Stimulated activated CD8-positive, alpha-beta memory T cell treated with anti-CD3 and anti-CD28 coated beads, Interleukin-15, amount 100 ng/mL, for 1 hour (primary cell): ENCODE measurements at places on chromosomes 5 and 9.

DNA sequence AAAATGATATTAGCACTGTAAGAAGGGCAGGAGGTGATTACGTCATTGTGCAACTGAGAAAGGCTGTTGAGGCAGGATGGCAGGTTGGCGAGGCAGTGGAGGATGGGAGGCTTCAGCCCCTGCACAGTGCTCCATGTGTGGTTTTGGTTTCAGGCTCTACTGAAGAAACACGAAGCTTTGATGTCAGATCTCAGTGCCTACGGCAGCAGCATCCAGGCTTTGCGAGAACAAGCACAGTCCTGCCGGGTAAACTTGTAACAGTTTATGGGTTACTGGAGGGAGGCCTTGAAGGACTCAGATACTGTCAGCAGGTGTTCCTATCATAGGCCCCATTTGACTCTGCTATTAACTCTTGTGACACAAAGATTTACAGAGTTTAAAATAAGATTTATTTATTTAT is 35.1 kb downstream of the SPTAN1 start:
- no peak for DNase-seq

GRCh38 chr5:150309101-150309885 is 6.6 kb upstream of the ARSI start:
- no peak for DNase-seq

DNA sequence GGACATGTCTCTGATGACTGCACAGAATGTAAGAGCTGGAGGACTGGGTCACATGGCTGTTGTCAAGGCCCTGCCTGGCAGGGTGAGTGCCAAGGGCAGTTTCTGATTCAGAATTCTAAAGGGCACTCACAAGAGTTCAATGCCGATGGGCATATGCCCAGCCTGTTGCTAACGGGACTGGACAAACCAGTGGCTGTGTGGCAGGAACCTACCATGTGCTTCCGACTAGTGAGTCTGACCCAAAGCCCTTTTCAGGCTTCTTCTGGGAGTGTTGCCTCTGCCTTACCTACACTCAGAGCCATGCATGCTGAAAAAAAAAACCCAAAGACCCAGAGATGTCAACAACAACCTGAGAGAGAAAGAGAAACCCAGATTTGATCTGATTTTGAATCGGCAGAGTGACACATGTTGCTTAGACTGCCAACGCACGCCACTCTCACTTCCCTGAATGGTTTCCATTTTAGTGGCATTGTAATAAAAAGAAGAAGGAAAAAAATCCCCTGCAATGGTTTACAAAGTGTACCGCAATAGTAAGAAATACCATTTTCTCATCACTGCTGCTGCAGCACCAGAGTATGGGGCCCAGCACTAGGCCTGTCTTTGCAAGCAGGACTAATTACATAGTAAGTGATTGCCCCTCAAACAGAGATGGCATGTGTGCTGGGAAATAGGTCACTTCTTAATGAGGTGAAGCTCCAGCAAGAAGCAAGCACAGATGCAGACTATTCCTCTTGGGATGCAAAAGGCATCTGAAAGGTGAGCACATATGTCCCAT is 194.3 kb downstream of the PALM2AKAP2 start:
- no peak for DNase-seq

DNA sequence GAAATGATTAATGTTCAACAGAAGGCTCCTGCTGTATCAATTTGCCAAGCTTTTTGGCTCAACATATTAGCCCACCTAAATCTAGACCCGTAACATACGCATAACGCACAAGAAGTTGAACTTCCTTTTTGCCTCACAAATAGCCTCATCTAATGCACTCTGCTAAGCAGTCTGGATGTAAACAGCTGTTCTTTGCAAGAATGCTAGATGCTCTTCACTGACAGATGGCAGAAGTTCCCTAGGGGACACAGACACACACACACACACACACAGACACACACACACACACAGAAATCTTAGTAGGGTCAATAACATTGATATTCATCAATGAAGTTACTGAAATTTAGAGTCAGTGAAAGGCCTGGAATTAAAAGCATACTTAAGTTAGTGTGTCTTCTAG is 13.2 kb upstream of the PCA3 start:
- DNase-seq = no peak

DNA sequence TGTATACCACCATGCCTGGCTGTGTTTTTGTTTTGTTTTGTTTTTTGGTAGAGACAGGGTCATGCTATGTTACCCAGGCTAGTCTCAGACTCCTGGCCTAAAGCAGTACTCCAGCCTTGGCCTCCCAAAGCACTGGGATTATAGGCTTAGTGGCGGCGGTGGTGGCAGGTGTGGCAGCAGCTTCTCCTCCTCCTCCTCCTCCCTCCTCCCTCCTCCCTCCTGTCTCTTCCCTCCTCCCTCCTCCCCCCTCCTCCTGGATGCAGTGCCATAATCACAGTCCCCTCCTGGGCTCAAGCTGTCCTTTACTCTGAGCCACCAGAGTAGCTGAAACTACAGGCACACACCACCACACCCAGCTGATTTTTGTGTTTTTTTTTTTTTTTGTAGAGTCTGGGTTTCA is 71.2 kb downstream of the UHRF2 start:
- no peak for DNase-seq

DNA sequence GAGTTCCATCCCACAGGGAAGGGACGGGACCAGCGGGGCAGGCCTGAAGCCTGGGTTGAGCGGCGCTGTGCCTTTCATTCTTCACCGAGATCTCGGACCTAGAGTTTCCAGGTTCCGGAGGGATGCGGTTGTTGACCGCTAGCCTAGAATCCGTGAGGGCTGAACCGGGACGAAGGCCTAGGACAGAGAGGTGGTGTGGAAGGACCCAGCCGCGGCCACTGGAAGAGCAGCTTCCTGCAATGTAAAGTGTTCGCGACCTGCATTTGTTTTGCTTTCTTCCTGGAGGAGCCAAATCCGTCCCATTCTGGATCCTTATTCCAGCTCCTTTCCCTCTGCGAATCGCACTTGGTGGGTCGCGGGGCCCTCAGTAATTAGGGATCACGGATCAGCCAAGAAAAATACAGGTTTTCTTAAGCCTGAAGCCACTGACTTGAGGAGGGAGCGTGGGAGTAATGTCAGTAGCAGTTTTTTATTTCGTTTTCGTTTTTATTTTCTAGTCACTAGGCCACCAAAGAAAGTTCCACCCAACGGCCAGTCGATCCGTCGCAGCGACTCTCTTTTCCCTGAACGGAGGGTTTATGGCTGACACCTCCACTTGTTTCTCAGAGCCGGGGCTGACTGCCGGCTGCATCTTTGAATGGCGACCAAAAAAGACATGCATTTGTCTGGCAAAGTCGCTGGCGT is 48.6 kb downstream of the ANXA2R start:
- no peak for DNase-seq

GRCh38 chr9:32677931-32678330 is 42.5 kb upstream of the TAF1L start:
- DNase-seq = no peak

GRCh38 chr5:137945825-137946224 is 56.6 kb downstream of the PKD2L2 start:
- no peak for DNase-seq

DNA sequence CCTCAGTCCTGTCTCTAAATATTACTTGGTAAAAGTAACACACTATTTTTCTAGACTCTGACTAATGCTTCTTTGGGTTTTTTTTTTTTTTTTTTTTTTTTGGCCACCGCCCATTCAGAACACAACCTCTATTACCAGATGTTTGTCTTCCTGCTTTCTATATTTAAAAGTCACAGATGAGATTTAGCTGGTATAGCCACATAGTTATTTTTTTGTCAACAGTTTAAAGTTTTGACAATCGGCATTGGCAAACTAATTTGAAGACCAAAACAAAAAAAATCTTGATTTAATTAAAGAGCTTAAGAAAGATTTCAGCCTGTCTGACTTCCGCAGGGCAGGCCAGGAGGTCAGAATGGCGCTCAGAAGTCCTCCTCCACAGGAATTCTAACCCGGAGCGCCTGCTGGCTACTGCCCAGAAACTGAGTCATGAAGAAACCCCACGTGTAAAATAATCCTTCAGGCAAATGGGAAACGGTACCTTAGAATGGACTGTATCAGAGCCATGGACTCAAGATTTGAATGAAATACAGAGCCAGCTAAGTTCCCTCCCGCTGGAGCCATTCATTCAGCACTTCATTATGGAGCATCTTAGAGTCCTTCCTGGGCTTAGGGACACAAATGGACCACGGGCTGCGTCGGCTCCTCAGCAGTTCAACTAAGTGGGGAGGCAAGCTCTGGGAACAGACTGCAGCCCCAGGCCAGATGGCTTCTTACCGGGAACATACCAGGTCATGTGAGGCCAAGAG is 55.6 kb downstream of the PTPDC1 start:
- DNase-seq = no peak

DNA sequence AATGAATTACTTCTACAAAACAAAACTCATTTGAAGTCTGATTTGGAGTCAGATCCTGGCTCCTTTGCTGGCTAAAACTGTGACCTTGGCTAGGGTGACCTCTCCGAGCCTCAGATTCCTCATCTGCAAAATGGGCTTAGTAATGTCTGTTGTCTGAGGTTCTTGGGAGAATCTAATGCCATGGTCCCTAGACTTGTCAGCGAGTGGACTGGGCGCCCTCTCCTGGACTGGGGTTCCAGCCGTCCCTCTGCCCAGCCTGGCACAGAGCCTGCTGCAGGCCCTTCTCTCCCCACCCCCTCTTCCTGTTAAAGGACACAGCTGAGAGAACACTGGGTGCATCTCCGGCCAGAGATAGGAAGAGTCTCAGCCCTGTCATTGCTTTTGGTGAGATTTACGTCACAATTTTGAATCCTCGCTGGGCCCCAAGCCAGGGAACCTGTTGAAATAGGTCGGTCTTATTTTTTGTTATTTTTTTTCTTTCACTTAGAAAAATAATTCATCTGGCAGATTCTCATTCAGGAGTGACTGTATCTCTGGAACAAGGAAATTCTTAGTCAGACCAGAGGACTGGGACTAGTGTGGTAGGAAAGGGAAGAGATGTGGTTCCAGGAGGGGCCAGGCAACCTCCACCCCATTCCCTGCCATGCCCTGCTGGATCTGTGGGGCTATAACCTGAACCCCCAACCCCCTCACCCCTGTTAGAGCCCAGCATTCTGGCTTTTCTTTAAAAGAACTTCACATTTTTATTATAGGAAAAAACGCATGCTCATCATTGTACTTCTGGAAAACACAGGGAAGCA is 48.2 kb upstream of the RPL26L1 start:
- no peak for DNase-seq

GRCh38 chr5:107809201-107810034 is 138.7 kb upstream of the EFNA5 start:
- DNase-seq = no peak

GRCh38 chr9:79588488-79589223 is 16.9 kb downstream of the TLE4 start:
- DNase-seq = no peak

DNA sequence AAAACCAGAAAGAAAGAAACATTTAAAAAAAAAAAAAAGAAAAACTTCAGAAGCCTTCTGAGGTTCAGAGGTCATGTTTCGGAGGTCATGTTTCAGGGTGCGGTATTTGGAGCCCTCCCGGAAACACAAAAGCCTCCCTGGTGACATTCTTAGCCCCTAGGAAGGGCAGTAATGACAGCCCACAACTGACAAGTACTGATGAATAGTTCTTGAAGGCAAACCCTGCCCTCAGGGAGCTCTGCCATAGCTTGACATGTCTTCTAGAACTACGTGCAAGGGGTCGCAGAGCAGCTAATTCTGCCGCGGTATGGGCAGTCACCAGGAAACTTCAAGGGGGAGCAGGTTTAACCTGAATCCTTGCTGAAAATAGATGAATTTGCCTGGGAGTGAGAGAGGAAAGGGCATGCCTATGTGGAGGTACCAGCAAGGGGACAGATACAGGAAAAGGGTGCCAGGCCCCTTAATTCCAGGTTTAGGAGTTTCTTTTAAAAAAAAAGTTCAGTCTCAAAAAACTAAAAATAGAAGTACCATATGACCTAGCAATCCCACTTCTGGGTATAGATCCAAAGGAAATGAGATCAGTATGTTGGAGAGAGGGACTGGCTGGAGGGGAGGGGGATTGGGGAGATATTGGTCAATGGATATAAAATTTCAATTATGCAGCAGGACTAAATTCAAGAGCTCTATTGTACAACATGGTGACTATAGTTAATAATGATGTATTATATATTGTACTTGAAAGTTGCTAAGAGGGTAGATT is 98.4 kb downstream of the C9orf152 start:
- no peak for DNase-seq

GRCh38 chr9:123267481-123268198 is 746 bp downstream of the STRBP start:
- no peak for DNase-seq

- DNase-seq = no peak
These were observed 55.0 kb upstream of the CDH12 start for GRCh38 chr5:22908129-22908528.
